WTC11 (cell line): ENCODE measurements at places on chromosomes 12 and 14. TPM values are rescaled to one million over a fixed set of nuclear protein-coding genes. Genes with fewer than 3 reads are reported as not detected.

Gene MYH6
- 0.09 to 0.14 TPM (median 0.09 TPM) in 3 replicates for total RNA-seq

Gene SERPINA10
- total RNA-seq: 0.04 TPM in 1 of 3 replicates, not detected in the others

DNA sequence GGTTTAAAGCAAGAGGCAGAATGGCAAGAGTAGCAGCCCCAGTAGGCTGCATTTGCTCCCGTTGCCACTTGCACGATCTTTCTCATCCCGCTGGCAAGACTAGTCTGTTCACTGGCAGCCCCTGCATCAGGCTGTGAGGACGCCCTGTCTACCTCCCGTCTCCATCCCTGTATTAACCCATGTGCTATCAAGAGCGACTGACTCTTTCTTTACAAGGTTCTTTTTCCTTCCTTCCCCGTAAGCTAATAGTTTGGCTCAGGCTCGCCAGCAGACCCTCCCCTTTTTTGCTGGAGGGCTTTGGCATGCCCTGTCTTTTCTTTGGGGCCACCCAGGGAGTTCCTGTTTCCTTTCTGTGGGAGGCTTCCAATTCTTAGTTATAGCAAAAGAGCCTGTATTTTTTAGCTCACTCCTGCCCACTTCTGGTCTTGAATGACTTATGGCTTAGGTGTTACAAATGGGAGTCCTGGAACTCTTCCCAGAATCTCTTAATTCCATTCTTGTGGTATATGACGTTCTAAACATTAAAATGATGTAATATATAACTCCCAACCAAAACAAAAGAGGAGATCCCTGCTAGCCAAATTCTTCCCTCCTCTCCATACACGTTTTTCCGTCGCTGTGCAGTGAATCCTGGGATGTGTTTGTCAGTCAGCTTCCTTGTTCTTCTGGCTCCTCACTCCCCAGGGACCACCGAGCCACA is 149.0 kb downstream of the PRKCH start:
- H3K4me3 ChIP-seq: peak overlapping the region; percentile 23
- H3K27me3 ChIP-seq: no peaks in the 10 kb centered on the region
- peak overlapping the region; percentile 44; the same call in 1 of the 2 replicates for H3K27ac ChIP-seq
- 0 out of 2 replicates have a peak, but pooled peaks cover under 1% of the 10 kb centered on the region for H3K36me3 ChIP-seq

- DNase-seq: no peak
- no peaks in the 10 kb centered on the region; the same call in 1 of the 2 replicates for H3K27me3 ChIP-seq
- H3K36me3 ChIP-seq: no peaks in the 10 kb centered on the region
- peaks cover 27% of the 10 kb centered on the region for H3K4me1 ChIP-seq
- no peak overlapping the region for H3K4me3 ChIP-seq
Measured at GRCh38 chr14:75972801-75973421, 8.9 kb downstream of the TGFB3 start.

DNA sequence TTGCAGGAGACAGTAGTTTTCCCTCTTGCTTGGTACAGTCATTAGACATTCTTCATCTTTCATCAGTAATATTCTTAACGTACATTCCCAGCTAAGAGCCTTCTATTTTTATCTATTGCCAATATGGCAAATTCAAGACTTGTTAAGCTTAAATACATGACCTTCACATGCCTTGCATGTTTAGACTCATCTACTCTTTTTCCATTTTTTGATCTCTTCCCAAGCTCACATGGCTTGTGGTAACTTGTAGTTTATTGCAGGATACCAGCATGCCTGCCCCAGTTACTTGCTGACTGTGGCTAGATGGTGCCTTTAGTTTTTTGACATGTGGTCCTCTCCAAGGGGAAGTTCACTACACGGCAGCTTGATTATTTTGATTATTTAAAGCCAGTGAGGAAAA is 729.0 kb downstream of the SLC6A15 start:
- DNase-seq: no peak
- H3K27ac ChIP-seq: no peak overlapping the region
- H3K27me3 ChIP-seq: no peaks in the 10 kb centered on the region
- no peaks in the 10 kb centered on the region for H3K36me3 ChIP-seq
- H3K4me1 ChIP-seq: no peaks in the 10 kb centered on the region

- H3K27ac ChIP-seq: no peak overlapping the region
- H3K4me1 ChIP-seq: peaks cover 13% of the 10 kb centered on the region
- no peak for DNase-seq
- no peaks in the 10 kb centered on the region for H3K36me3 ChIP-seq
- no peak overlapping the region for H3K4me3 ChIP-seq
Measured at GRCh38 chr12:94128280-94128679, 20.1 kb upstream of the PLXNC1 start.

DNA sequence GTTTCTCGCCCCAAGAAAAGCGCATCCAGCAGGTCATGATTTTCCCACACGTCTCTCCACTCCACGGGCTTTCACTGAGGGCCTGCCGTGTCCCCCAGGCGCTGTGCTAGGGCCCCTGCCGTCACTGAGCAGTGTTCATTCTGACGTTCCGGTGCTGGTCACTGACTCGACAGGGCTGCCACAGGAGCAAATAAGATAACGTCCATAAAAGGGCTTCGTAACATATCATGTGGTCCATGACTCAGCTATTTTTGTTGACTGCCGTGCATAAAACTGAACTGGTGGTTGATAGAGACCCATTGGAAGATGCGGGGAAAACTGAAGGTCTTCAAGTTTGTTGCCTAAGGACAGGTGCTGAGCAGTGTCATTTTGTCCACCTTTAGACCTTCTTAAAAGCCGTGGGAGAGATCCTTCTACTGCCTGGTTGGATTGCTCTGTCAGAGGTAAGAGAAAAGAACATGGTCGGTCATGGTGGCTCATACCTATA is 46.3 kb downstream of the ADGRD1 start:
- H3K4me3 ChIP-seq: no peak overlapping the region

Gene ITPK1
- total RNA-seq: 116 to 144 TPM (median 121 TPM) in 3 replicates

DNA sequence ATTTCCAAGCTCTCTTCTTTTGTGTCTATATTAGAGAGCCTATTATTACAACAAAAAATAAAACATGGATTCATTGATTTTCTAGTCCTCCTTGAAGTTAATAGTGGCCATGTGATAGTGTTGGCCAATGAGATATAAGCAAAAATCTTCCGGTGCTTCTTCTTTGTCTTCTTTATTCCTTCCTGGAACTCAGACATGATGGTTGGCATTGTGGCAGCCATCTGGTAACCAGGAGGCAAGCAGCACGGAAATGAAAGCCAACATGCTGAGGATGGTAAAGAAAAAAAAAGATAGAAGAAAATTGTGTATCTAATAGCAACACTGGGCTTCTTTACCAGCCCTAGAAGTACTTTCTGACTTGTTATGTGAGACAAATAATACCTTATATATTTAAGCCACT is 50.8 kb upstream of the SEL1L start:
- H3K36me3 ChIP-seq: peaks cover 14% of the 10 kb centered on the region
- no peak overlapping the region for H3K27ac ChIP-seq
- no peak overlapping the region for H3K4me3 ChIP-seq
- no peaks in the 10 kb centered on the region; the same call in 1 of the 2 replicates for H3K27me3 ChIP-seq

Gene NGB
- 0.14 to 0.46 TPM (median 0.33 TPM) in 3 replicates for total RNA-seq

DNA sequence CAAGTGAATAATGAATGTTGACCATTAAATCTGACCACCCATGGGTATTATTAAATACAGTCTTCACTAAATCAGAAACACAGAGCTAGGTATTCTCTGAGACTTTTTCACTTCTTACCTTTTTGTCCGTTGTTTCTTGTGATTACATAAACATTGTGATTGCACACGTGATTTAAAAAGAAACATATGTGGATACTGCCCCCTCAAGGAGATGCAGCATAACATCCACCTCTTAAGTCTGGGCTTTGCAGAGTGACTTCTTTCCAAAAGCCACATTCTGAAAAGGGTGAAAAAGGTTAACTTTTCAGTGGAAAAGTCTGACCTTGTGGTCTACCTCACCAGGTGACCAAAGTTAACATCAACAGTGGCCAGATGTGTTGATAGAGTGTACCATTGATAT is 185.5 kb upstream of the FAR2 start:
- no peak overlapping the region for H3K4me3 ChIP-seq
- H3K27ac ChIP-seq: no peak overlapping the region
- peaks cover 9% of the 10 kb centered on the region for H3K4me1 ChIP-seq
- DNase-seq: no peak
- no peaks in the 10 kb centered on the region for H3K36me3 ChIP-seq
- H3K27me3 ChIP-seq: no peaks in the 10 kb centered on the region

Gene IFT43
- total RNA-seq: 17.5 to 20.5 TPM (median 19.2 TPM) in 3 replicates

DNA sequence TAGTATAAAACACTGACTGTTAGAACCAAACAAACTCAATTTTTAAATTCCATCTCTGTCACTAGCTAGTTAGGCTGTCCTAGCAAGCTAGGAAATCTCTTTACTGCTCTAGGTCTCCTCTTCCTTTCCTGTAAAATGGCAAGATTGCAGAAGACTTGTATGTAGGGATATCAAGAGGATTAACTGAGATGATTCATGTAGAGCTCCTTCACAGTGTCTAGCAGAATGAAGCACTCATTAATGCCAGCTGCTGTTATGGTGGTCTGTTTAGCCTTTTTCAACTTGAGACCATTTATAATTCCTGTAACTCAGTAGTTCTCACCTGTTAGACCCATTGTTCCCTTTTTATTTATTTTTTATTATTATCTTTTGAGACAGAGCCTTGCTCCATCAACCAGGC is 67.8 kb upstream of the KCNH3 start:
- H3K4me1 ChIP-seq: peaks cover 6% of the 10 kb centered on the region
- H3K4me3 ChIP-seq: no peak overlapping the region

- no peak overlapping the region for H3K27ac ChIP-seq
- no peak overlapping the region for H3K4me3 ChIP-seq
- DNase-seq: peak; percentile 58
- H3K4me1 ChIP-seq: peaks cover 8% of the 10 kb centered on the region
- peaks cover 61% of the 10 kb centered on the region for H3K27me3 ChIP-seq
- H3K36me3 ChIP-seq: no peaks in the 10 kb centered on the region
Measured at GRCh38 chr12:132178801-132179401, 34.6 kb downstream of the NOC4L start.

GRCh38 chr14:71403656-71404055 is 496.4 kb downstream of the PCNX1 start:
- H3K27ac ChIP-seq: no peak overlapping the region
- H3K4me1 ChIP-seq: peaks cover 28% of the 10 kb centered on the region
- H3K27me3 ChIP-seq: no peaks in the 10 kb centered on the region
